ENCODE measurements at places on chromosomes 2 and 18.
A peak's percentile ranks its signal among the peaks of the same experiment; 100 is the strongest.

- DNase-seq, result no peak
These were observed 6.7 kb downstream of the CAVIN2 start for GRCh38 chr2:191839918-191840804.

GRCh38 chr2:60484133-60484645, 69.3 kb downstream of the BCL11A start:
- DNase-seq, result no peak

DNA sequence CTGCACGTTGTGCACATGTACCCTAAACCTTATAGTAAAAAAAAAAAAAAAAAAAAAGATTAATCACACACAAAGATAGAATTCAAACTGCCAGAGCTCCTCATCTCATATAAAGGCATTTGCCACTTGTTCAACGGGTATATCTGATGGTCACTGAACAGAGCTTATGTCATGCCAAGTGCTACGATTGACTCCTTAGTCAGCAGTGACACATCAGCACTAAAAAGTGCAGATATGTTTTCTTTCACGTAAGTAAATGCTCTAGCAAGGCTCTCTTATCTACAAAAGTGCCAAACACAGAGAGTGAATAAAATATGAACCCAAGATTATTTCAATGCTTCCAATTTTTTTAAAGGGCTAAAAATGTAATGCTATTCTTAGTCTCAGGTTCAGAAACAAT, 1.1 kb downstream of the LMAN1 start:
- peak; percentile 7 for DNase-seq

DNA sequence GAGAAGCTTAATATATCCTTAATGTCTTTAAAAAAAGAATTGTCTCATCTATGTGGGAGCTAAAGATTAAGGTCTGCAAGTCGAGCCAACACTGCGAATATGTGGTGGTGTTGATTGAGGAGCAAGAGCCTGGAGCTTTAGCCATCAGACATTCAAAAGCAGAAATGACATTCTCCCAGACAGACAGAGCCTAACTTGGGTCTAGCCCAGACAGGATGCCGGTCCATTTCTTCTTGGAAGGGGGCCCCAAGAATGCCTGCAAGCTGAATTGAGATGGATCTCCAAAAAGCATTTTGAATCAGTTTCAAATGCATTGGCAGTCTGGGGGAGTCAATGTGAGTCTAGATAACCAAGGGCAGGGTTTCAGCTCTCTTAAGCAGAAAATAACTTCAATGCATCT, 30.1 kb upstream of the EML4 start:
- no peak for DNase-seq

- DNase-seq, result no peak
These were observed 85.7 kb downstream of the SLC4A3 start for GRCh38 chr2:219713110-219713509.

- DNase-seq, result no peak
These were observed 18.5 kb upstream of the YWHAQ start for GRCh38 chr2:9649261-9649660.

GRCh38 chr2:240733803-240734495, 42.3 kb downstream of the AQP12A start:
- peak; percentile 11 for DNase-seq

DNA sequence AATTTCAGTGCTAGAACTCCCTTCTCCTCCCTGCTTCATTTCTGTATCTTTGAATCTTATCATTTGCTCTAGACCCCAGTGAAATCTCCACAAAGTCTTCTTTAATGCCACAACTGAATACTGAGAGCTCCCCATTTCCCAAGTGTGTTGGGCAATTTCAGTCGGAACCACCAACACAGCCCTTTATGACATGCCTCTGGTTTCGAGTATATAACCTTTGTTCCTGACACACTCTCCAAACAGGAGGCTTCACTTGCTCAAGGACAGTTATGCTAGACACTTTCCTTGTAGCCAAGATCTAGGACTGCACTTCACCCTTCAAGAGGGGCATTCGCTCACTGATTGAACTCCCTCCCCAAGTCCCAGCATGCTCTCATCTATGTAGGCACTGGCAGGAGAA, 18.6 kb upstream of the TTR start:
- DNase-seq, result no peak

DNA sequence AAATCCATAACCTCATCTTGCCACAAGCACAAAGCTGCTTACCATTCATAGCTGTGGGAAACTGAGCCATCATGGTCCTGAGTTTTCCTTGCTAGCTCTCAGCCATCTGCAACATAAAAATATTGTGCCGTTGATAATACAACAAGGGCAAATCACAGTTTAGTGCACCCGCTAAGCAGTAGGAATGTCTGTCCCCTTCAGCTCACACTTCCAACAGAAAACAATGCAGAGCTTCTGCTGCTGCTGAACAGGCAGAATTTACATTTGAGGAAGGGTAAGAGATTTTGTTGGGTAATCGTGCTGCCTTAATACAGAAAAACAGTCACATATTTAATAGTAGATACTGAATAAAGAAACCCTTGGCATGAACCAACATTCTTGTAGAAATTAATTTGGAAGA, 32.3 kb downstream of the ITSN2 start:
- DNase-seq, result no peak

DNA sequence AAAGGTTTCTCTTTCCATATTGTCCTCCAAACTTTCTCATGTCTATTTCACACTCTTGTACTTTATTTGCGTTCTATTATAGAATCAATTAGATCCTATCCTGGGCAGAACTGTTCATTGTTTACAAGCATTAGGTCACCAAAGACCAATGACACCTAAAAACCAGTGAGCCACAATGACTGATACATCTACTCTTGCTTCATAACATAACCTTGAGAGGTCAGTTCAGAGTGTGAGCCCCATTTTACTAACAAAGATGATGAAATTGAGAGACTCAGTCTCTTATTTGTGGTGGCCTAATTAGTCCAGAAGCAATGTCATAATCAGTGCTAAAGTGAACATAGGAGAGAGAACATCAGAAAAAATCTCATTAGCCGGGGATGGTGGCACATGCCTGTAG, 248.9 kb upstream of the RBBP8 start:
- no peak for DNase-seq

DNA sequence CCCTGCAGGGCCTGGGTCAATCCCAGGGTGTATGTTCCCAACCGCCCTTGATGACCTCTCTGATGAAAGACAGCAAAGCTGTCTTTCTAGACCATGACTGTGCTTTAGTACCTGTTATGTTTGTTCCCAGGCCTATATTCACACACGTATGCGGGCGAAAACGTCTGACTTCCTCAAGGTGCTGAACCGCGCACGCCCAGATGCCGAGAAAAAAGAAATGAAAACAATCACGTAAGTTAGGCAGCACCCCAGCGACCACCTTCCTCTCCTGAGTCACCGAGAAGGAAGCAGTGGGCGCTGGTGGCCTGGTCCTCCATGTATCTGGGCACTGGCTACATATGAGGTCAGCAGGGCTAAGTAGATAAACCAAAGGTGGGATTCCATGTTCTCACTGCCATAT, 11.1 kb upstream of the GPBAR1 start:
- DNase-seq, result no peak

- no peak for DNase-seq
These were observed at the start of gene BCL11A for GRCh38 chr2:60553495-60554073. Gene BCL11A (minus strand): TSS chr2:60553654. CDS start chr2:60553270, 384 bp downstream.

DNA sequence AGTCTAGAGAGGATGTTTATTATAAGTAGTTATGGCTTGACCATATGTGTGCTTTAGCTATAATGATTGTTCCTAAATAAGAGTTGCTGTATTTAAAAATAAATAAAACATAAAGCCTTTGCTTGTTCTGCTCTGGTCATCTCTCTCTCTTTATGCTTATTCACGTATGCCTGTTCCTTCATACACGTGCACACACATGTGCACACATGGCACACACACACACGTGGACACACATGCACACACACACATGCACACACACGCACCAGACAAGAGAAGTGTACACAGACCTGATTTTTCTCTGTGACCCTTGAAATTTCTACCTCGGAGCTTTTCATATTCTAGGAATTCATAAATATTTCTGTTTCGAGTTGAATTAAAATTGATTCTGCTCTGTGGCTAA, 658.2 kb upstream of the SALL3 start:
- no peak for DNase-seq

GRCh38 chr2:31319406-31320175, 85.6 kb downstream of the EHD3 start:
- peak; percentile 51 for DNase-seq

DNA sequence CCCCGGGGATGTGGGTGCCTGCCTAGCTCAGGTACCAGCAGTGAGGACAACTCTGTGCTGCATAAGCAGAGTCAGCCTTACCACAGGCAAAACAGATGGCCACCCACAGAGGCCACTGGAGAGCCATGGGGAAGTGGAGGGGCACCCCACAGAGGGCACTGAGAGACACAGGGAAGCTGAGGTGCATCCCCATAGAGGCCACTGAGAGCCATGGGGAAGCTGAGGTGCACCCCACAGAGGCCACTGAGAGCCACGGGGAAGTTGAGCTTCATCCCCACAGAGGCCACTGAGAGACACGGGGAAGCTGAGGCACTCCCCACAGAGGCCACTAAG, 134.1 kb upstream of the EPAS1 start:
- DNase-seq, result no peak

DNA sequence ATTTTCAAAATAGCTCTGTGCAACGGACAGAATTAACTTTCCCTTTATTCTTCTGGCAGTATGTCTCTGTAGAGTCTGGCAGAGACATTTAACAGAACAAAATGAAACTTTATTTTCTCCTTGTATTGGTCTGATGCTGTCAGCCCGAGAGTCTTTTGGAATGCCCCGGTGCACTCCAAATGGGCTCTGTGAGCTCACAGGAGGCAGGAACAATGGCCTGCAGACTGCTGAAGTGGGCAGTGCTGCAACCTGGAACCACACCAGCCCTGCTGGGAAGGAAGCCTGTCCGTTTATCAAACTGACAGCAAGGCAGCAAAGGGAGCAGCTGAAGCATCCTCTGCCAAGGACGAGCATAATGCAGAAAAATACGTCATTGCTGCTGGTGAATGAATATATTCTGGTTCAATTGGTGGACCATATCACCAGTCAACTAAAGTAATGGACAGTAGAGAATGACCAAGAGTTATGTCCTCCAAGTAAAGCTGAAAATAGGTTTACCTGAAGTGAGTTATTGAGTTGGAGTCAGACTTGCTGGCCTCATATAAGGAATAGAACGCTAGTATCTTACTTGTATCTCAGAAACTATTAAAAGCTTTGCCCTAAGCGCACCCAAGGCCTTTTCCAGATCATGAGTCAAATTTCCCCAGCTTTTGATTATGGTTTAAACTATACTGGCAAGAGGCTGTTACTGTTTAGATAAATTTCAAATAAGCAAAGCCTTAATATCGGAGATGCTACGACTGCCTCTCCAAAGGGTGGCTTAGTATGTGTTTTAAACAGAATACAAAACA, 207.6 kb upstream of the TANK start:
- DNase-seq, result no peak

DNA sequence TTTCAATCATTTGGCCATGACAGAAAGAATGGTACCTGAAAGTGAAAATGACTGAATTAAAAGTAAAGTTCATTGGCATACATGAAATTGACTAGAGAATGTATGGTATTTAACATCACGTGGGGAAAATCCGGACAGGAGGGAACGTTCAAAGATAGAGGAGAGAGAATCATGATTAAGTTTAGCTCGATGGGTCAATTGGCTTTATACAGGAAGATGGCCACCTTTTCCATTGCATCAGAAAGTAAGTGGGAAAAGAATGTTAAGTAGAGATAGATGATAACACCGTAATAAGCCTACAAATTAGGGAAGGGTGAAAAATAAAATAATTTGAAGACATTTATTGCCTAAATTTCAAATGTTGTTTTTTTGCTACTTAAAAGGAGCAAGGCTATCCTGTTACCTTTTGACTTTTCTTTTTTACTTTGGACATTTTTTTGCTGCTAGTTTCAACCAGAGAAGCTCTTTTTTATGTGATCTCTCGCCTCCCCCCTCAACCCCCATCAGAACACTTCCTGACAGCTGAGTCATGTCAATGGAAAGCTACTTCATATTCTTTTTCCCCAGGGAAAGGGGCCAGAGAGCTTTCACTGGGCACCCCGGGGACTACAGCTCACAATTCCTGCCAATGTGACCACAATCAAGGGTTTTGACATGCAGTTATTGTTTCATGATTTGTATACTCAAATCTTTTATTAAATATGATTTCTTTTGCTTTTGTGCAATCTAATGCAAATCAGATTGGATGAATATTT, 767 bp upstream of the CCDC102B start:
- no peak for DNase-seq
